ENCODE measurements at places on chromosomes 12 and 14. TPM values are rescaled to one million over a fixed set of nuclear protein-coding genes. Genes with fewer than 3 reads are reported as not detected.

- no peak for DNase-seq
Measured at GRCh38 chr12:47779943-47780504, 7.0 kb downstream of the SLC48A1 start.

- no peak for DNase-seq
Measured at GRCh38 chr12:106084014-106084671, 54.6 kb downstream of the NUAK1 start.

DNA sequence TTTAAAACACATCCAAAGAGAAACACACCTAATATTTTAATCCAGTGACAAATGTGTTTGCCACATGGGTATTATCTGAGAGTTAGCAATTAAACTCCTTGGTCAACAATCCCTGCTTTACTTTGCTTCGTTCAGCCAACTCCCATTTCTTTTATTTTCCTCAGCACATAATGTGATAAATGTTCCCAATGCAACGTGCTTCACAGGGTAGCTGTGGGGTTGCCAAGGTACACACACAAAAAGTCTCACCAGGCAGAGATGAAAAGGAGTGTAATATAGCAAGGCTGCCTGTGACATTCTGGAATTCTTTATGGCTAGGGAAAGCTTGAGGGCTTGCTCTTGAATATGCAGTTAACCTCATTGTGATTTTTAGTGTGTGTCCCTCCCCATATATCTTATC lies 208.0 kb upstream of the DIO2 start:
- DNase-seq = no peak

GRCh38 chr14:38047195-38047902 lies 160.4 kb upstream of the SSTR1 start:
- DNase-seq = no peak

GRCh38 chr12:34600592-34601462 lies 578.5 kb downstream of the ALG10 start:
- DNase-seq = no peak

GRCh38 chr14:52910572-52910971 lies 40.3 kb downstream of the FERMT2 start:
- no peak for DNase-seq

ADAMTS20 gene
- 1.0 TPM for total RNA-seq

TUBA1B gene
- 941 TPM for total RNA-seq

- no peak for DNase-seq
Measured at GRCh38 chr12:67531051-67531450, 117.5 kb upstream of the DYRK2 start.
